ENCODE measurements at places on chromosomes 1 and 21.

DNA sequence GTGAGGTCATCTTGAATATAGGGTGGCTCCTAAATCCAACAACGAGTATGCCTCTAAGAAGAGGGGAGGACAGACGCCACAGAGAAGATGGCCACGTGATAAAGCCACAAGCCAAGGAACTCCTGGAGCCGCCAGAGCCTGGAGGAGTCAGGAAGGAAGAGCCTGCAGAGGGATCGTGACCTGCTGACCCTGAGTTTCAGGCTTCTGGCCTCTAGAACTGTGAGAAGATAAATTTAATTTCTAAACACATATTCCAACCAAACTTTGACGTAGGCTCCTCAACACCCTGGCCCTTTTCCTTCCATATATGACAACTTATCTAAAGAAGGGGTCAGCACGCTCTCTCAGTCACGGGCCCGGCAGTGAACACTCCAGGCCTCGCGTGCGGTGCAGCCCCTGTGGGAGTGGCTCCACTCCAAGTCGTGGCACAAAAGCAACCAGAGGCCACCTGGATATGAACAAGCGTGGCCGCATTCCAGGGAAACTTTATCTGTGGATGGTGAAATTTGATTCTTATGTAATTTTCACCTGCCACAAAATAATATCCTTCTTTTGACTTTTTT is 138.6 kb upstream of the AJAP1 start:
- DNase-seq = no peak

GRCh38 chr1:63603810-63604209 is 10.6 kb downstream of the PGM1 start:
- DNase-seq = no peak

GRCh38 chr21:33849834-33850233 is 65.8 kb downstream of the ATP5PO start:
- DNase-seq = no peak

DNA sequence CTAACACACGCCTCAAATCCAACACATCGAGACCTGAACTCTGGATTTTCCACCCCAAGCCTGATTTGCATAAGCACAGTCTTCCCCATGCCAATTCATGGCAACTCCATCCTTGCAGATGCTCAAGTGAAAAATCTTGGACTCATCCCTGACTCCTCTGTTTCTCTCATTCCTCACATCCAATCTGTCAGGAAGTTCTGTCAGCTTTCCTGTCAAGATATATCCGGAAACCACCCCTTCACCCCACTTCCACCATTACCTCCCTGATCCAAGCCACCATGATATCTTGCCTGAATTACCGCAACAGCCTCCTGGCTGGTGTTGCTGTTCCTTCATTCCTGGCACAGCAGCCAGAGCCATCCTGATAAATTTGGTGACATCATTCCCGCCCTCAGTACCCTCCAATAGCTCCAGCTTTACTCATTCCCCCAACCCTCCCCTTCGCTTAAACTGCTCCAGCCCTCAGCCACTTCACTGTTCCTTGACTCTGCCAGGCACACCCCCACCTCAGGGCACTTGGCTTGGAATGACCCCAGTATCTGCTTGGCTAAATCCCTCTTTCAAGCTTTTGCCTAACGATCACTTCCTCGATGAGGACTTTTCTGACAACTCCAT is 17.4 kb downstream of the TCEA3 start:
- no peak for DNase-seq

DNA sequence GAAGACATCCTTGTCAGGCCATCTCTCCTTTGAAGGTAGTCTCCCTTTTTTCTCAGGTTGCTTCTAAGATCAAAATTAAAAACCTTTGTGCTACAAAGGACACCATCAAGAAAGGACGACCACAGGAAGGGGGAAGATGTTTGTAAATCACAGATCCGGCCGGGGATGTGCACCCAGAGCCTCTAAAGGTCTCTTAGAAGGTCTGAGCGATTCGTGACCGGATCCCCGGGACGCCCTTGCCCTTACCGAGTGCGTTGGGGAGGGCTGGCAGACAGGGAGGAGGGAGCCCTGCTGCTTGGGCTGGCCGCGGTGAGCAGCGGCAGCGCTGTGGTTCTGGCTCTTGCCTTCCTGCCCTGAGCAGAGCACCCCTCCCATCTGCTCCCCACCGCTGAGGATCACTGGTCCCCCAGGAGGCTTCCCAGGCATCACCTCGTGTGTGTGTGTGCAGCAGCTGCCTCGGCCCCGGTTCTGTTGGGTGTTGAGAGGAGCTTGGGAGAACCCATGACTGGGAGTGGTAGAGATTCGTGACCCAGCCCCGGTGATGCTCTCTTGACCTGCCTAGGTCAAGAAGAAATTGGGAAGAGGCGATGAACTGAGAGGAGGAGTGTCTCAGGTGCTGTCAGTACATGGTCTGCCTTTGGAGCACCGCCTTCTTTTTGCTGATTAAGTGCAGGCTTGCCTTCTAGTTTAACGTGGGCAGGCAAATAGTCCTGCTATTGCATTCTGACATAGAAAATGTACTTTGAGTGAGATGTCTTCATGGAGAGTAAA is 34.5 kb downstream of the AGPAT3 start:
- DNase-seq = no peak

- DNase-seq = no peak
These were observed 2.2 kb upstream of the NEGR1 start for GRCh38 chr1:72284348-72285073.

- DNase-seq = no peak
These were observed 17.6 kb upstream of the IFI6 start for GRCh38 chr1:27689423-27690173.

- no peak for DNase-seq
These were observed 246.4 kb upstream of the HOOK1 start for GRCh38 chr1:59568158-59568935.

- no peak for DNase-seq
These were observed 98.0 kb downstream of the ETS2 start for GRCh38 chr21:38903690-38904139.
